ENCODE measurements at places on chromosomes 2 and 18.
A peak's percentile ranks its signal among the peaks of the same experiment; 100 is the strongest.

GRCh38 chr2:63052411-63053080 is 1.9 kb downstream of the OTX1 start:
- H3K4me1 ChIP-seq, result peaks cover 49% of the 10 kb centered on the region
- H3K27ac ChIP-seq, result no peak overlapping the region
- H3K4me3 ChIP-seq, result peak overlapping the region; percentile 38
- peaks cover 68% of the 10 kb centered on the region for H3K27me3 ChIP-seq

DNA sequence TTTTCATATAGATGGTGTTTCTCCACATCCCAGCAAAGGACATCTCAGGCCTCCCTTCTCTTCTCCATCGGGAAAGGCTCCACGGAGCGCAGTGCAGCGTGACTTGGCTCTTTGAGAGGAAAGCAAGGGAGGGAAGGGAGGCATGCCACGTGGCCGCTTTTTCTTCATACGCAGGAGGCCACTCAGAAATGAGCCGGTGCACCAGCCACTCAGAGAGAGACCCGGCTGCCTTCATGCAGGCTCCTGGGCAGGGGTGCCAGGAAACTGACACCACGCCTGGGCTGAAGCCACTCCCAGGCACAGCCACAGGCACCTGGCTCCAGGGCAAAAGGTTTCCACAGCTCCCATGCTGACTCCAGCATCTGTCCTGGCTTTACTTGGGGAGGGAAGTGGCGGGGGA is 11.1 kb upstream of the LOXHD1 start:
- no peaks in the 10 kb centered on the region for H3K27me3 ChIP-seq
- peaks cover 7% of the 10 kb centered on the region for H3K36me3 ChIP-seq
- H3K4me3 ChIP-seq, result no peak overlapping the region
- H3K4me1 ChIP-seq, result no peaks in the 10 kb centered on the region
- no peak overlapping the region for H3K27ac ChIP-seq
- no peak for DNase-seq

DNA sequence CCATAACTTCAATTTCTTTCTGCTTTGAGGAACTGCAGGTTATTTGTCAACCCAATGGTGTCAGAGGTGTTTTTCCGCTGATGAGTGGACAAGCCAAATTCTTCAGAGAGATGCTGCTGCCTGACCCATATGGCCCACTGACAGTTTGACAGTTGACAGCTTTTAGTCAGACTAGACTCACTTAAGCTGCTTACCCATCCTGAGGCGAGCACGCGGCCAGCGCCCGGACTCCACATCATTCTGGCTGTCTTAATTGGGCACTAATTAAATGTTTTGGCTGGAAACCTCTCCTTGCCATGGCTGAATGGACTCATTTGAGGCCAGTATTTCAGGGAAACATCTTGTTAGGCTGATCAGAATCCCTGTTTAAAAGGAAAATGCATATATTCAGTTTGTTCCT is 316.1 kb upstream of the FANCL start:
- no peak for DNase-seq
- no peaks in the 10 kb centered on the region for H3K4me1 ChIP-seq
- H3K36me3 ChIP-seq, result no peaks in the 10 kb centered on the region
- no peaks in the 10 kb centered on the region for H3K27me3 ChIP-seq
- H3K4me3 ChIP-seq, result no peak overlapping the region

DNA sequence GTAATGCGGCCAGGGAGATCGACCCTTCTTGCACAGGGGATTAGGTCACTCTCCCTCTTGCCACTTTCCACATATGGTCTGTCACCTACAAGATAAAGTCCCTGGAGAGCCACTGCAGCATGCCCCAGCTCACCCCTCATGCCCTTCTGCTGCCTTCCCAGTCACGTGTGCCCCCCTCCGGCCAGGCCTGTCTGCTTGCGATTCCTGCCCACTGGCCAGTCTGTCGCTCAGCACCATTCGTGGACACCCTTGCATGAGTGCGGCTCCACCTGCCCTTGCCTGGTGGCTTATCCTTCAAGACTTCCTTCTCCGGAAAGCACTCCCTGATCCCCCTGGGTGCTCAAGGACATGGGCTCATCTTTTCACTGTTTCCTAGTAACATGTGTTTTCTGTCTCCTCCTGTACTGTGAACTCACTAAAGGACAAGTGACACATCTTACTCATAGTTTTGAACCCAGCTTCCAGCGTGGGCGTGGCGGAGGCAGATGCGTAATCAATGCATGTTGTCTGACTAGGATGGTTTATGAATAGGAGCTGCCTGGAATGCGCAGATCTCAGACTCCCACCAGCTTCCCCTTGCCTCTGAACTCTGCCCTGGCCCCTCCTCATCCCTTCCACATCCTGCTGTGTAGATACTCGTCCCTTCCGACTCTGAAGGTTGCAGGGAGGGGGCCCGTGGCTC is 7.8 kb upstream of the NT5DC4 start:
- peaks cover 16% of the 10 kb centered on the region for H3K4me1 ChIP-seq
- H3K27me3 ChIP-seq, result peaks cover 9% of the 10 kb centered on the region
- H3K36me3 ChIP-seq, result peaks cover 4% of the 10 kb centered on the region
- no peak overlapping the region for H3K27ac ChIP-seq

- H3K36me3 ChIP-seq, result no peaks in the 10 kb centered on the region
- no peak for DNase-seq
- no peak overlapping the region for H3K4me3 ChIP-seq
These were observed 62.2 kb downstream of the RPL37A start for GRCh38 chr2:216560838-216561270.

DNA sequence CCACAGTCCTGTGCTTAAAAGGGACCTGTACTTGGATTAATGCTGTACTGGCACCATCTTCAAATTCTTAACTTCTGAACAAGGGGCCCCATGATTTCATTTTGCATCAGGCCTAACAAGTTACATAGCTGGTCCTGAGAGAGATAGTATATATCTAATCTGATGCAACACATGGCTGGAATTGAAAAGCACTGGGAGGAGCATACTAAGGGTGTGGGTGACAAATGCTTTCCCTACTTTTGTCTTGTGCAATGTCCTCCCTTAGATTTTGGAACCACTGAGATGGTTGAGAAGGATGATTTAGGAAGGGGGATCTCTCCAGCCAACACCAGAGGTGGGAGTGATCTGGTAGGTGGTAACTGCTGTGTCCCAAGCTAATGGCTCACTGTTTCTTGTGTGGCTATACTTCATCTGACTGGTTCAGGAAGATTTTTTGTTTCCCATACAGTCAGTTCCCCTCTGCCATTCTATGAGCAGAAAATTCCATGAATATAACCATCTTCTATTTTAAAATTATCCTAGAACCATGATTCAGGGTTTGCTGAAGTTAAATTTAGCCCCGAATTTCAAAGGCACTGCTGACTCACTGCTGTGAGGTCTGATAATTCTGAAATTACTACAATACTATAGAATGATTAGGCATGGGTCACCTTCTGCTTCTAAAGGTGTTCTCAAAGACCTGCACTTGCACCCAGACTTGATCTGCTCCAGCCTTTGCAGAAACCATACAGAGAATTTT is 108.3 kb upstream of the NCKAP5 start:
- no peak for DNase-seq
- H3K27ac ChIP-seq, result no peak overlapping the region
- no peaks in the 10 kb centered on the region for H3K27me3 ChIP-seq
- no peaks in the 10 kb centered on the region for H3K36me3 ChIP-seq
- no peaks in the 10 kb centered on the region for H3K4me1 ChIP-seq

DNA sequence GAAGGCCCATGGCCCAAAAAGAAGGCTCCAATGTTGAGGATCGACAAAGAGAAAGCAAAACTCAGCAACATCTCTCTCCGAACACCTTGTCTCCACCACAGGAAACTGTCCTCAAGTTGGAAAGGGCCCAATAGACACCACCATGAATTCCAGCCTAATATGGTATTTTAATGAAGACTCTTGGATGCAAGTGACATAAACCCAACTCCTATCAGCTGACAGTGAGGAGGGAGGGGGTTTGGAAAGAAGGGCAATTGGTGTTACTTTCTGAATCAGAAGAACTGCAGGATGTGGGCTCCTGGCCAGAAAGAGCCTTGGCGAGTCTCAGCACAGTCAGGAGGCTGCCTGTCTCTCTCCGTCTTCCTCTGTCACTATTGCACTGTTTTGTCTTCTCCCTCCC is 40.3 kb upstream of the SIGLEC15 start:
- peaks cover 3% of the 10 kb centered on the region for H3K27me3 ChIP-seq
- H3K4me3 ChIP-seq, result no peak overlapping the region
- no peaks in the 10 kb centered on the region for H3K4me1 ChIP-seq
- DNase-seq, result no peak

GRCh38 chr2:17355608-17356329 is 162.5 kb downstream of the RAD51AP2 start:
- no peak overlapping the region for H3K4me3 ChIP-seq
- no peaks in the 10 kb centered on the region for H3K36me3 ChIP-seq
- peaks cover 10% of the 10 kb centered on the region for H3K4me1 ChIP-seq

DNA sequence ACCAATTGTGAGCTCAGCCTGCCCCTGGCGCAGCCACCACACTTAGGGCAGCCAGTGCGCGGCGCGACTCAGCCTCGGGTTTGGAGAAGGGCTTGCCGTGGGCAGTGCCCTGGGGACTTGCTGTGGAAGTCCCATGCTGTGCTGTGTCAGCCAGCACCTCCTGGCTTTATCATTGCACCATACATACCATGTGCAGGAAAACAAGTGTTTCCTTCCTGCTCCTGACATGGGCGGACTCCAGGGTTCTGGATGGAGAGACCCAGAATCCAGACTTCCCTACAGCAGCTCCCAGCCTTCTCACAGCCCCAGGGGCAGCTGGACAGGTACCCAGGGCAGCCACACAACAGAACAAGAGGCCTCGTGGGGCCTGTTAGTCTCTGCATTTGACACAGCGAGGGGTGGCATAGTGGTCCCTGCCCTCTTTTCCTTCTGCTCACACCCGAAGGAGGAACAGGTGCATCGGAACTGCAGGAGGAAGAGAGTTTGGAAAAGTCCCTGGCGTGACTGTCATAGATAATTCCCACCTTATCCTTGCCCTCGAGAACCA is 54.2 kb downstream of the SDC1 start:
- H3K4me1 ChIP-seq, result peaks cover 7% of the 10 kb centered on the region
- H3K27ac ChIP-seq, result no peak overlapping the region
- DNase-seq, result no peak
- no peak overlapping the region for H3K4me3 ChIP-seq

DNA sequence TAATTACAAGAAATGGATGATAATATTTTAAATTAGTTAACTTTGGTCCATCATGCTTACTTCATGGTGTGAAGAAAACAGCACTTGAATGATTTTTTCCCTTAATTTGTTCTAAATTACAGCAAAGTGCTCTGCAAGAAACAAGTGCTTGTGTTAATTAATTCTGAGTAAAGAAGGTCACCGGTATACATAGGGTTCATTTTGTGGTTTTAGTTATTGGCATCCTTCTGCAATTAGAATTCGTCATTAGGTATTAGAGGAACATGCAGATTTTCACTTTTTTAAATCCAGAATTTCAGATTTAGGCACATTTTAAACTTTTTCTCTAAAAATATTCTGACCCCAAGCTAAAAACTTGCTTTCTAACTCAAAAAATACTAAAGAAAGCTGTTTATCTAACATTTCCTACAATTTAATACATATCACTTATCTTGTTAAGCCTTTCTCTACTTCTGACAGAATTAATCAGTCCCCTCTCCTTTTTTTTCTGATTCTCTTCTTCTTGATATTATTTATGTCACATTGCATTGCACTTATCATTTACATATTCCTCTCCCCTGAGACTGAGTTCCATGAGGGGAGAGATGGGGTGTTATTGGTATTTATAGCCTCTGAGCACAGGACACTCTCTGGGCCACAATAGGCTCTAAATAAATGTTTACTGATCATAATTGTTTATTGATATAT is 129.2 kb downstream of the PLA2R1 start:
- DNase-seq, result no peak
- H3K27me3 ChIP-seq, result peaks cover 2% of the 10 kb centered on the region
- H3K4me3 ChIP-seq, result no peak overlapping the region
- H3K4me1 ChIP-seq, result no peaks in the 10 kb centered on the region
- no peaks in the 10 kb centered on the region for H3K36me3 ChIP-seq
- H3K27ac ChIP-seq, result no peak overlapping the region

DNA sequence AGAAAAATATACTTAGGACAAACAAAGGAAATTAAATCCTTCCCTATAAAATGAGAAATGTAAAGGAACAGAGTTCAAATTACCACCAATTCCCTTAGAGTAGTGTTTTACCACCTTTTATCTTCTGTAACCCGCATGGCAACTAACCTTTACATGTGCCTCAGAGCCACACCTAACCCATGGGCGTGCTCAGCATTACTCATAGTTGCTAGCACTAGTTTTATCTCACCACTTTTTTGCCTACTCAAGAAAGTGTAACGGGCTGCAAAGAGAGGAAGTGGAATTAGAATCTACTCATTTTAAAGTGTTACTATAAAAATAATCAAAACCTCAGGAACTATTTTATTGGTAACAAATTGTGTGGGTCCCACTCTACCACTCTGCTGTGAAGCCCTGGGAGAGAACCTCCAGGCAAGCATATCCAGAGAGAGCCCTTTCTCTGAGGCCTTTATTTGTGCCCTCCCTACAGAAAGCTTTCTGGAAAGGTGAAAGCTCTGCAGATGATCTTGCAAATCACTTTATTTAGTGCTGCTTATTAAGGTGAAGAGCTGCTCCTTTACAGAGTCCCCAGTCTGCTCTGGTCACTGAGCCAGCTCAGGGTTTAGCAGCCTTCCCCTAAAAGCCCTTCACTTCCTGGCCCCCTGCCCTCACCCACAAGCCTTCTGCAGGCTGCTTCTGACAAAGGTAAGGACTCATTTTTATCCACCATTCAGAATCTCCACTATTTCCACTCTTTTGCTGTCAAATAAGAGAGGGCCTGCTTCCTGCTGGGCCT is 98.8 kb downstream of the TRABD2A start:
- H3K27me3 ChIP-seq, result no peaks in the 10 kb centered on the region
- no peaks in the 10 kb centered on the region for H3K4me1 ChIP-seq
- DNase-seq, result no peak

DNA sequence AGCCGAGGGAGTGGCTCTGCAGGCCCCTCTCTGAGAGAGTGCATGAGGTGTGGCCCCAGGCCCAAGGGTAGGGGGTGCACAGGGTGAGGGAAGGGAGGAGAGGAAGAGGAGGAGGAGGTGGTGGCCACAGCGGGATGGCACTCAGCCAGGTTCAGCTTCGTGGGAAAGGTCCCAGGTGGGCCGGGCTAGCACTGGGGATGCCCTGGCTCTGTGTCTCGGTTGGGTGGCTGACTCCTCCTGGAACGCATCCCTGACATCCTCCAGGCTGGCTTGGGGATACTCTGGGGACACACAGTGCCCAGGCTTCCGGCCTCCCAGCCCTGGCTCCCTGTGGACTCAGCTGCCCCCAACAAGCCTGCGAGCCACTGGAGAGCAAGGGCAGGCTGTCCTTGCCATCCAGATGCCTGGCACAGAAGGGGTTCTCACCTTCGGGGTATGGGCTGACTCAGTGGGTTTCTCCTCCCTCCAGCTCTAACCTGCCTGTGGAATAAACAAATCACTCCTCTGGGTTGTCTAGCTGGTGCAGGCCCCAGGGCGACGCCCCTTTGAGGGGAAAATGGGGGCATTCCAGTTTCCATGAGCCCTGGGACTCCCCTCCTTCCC is 582 bp upstream of the ZAP70 start:
- peak overlapping the region; percentile 81 for H3K27ac ChIP-seq
- H3K27me3 ChIP-seq, result peaks cover 14% of the 10 kb centered on the region
- DNase-seq, result no peak
- peaks cover 63% of the 10 kb centered on the region for H3K4me1 ChIP-seq
- H3K36me3 ChIP-seq, result peaks cover 7% of the 10 kb centered on the region
- H3K4me3 ChIP-seq, result no peak overlapping the region
